ENCODE measurements at places on chromosomes 7 and 10.

DNA sequence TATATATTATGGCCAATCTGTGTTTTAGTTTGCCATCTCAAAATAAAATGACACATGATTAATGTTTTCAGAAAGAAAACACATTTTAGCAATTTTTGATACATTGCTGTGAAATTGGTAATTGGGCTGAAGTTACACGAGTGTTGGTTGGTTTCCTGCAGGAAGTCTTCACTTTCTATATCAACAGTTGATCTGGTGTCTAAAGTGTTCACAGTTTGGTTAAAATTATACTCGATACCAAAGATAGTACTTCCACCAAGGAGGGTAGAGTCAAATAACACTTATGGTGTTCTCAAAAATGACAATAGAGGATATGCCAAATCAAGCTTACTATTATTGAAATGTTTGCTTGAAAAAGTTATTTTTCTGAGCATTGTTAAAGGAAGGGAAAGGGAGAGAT lies 120.3 kb upstream of the GLCCI1 start:
- DNase-seq: no peak

DNA sequence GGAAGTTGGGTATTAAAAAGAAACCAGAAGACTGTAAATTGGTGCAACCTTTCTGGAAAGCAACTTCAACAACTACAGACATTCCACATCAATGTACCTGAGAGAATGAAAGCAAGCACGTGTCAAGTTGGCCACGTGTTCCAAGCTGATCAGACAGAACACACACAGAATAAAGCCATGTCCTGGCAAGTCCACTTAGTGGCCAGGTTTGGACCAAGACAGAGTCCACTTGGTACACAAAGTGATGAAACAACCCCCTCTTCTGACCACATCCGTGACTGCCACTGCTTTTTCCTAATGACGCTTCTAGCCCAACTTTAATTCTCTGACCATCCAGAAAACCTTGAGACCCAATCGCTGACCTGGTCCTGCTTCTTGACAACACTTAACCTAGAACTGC lies 109.4 kb downstream of the ABLIM1 start:
- DNase-seq: no peak

DNA sequence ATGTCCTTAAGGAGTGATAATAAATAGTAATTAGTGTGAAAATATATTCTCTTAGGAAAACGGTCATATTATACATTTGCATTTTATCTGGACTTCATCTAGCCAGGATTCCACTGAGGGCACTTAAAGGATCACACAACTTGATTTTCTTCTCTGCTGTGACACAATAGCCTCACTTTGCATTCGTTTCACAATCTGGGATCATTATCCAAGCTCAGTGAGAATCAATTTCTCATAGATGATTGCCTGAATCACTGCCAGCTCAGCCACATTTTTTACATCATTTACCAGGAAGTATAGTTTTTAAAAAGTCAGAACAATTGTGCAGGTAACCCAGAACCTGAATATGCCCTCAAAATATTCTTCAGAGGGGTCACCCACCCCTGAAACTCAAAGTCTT lies 68.9 kb downstream of the PTPRZ1 start:
- DNase-seq: no peak

- no peak for DNase-seq
These were observed 29.6 kb downstream of the FZD1 start for GRCh38 chr7:91293840-91294239.

DNA sequence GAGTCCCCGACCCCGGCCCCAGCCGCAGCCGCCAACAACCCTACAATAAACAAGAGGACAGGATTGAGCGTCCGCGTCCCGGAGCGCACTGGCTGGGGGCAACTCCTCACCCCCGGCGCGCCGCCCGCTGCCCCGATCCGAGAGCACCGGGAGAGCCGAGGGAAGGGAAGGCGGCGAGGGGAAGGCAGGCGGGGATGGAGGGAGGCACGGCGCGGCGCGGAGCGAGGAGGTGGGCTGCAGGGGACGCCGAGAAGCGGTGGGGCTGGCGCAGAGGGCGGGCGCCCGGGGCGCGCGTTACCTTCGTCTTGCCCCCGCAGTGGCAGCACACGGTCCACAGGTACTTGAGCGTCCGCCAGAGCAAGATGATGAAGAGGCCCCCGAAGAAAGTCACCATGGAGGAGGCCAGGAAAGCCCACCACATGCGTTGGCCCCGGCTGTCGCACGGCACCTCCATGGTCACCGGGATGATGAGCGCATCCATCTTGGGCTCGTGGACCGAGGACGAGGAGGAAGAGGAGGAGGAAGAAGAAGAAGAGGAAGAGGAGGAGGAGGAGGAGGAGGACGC lies 559 bp downstream of the KCNMA1 start:
- no peak for DNase-seq

DNA sequence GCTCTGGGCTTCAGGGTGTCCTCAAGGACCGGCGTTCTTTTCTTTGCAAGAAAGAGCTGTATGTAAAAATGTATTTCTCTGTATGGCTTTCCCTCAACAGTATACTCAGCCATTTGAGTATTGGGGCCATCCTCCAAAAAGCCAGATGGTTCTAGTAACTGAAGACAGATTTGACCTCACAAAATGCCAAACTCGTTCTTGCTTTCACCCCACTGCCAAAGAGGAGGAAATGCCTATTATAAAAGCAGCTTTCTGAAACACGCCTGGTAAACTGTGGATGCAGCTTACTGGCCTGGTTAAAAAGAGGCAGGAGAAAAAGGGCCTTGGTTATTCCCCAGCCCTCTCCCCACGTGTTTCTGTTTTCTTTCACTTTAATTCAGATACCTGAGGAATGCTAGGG lies 7.7 kb upstream of the HTR5A start:
- DNase-seq: no peak

DNA sequence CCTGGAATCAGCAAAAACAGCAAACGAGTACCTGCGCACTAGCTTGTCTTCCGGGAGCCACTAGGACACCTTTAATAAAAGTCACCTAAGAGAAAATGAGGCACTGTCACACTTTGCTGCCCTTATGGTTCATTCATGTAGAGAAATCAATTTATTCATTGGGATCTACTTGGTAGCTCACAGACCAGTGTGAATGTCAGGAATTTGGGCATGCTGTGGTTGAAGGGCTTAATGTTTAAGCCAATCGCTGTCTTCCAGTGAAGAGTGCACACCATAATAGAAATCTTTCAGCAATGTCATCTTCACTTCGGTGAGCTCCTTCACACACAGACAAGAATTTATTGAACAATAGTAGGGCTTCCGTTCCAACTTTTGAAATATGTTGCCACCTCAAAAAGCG lies 65.1 kb downstream of the MARCHF5 start:
- DNase-seq: no peak
